Regular cardiac myocyte (primary cell): ENCODE measurements at places on chromosomes 16 and 17. TPM values are rescaled to one million over a fixed set of nuclear protein-coding genes. Genes with fewer than 3 reads are reported as not detected.

GP1BA gene
- total RNA-seq = not detected in 2 replicates

GLIS2 gene
- 1.7 and 3.9 TPM in 2 replicates for total RNA-seq

TBX21 gene
- total RNA-seq = not detected in 2 replicates

SOX8 gene
- total RNA-seq = 0.28 and 0.77 TPM in 2 replicates

NKD1 gene
- under 0.01 TPM in 1 of 2 replicates, not detected in the other for total RNA-seq

PRRT2 gene
- total RNA-seq = 0.58 and 3.1 TPM in 2 replicates

CSF3 gene
- 1.3 and 2.8 TPM in 2 replicates for total RNA-seq

CEP295NL gene
- 1.3 and 1.4 TPM in 2 replicates for total RNA-seq

KRT17 gene
- total RNA-seq = 1.9 and 7.0 TPM in 2 replicates

KRTAP4-3 gene
- total RNA-seq = not detected in 2 replicates

CACNG4 gene
- total RNA-seq = not detected in 2 replicates

GINS2 gene
- 1.4 and 17.1 TPM in 2 replicates for total RNA-seq

CA7 gene
- total RNA-seq = not detected in 2 replicates

MT1A gene
- 3.9 and 8.8 TPM in 2 replicates for total RNA-seq

GDPD1 gene
- total RNA-seq = 0.96 and 1.7 TPM in 2 replicates

TVP23B gene
- 115 and 183 TPM in 2 replicates for total RNA-seq
